Ovary (tissue), 10 donors: ENCODE measurements at places on chromosomes 11 and 22.
A peak's percentile ranks its signal among the peaks of the same experiment; 100 is the strongest.

- no peak for DNase-seq
Observed at GRCh38 chr11:127491589-127491988, 491.0 kb upstream of the KIRREL3 start.

GRCh38 chr22:28956506-28956905 lies 73.1 kb downstream of the ZNRF3 start:
- no peak for DNase-seq

- no peak for DNase-seq
Observed at GRCh38 chr11:115085461-115086210, 407.3 kb downstream of the NXPE2 start.

GRCh38 chr11:79564288-79564925 lies 123.6 kb upstream of the TENM4 start:
- no peak for DNase-seq

- DNase-seq: peak; percentile 80
Observed at GRCh38 chr22:39496131-39496838, 5.8 kb upstream of the MIEF1 start.

GRCh38 chr11:1563149-1563638 lies 8.9 kb downstream of the DUSP8 start:
- DNase-seq: no peak

- DNase-seq: no peak
Observed at GRCh38 chr11:69138265-69138664, 17.5 kb upstream of the SMIM38 start.

- DNase-seq: no peak
Observed at GRCh38 chr22:21067901-21068680, 22.3 kb downstream of the LRRC74B start.

GRCh38 chr11:34565417-34566207 lies 52.0 kb upstream of the ELF5 start:
- DNase-seq: no peak

- peak; percentile 85 for DNase-seq
Observed at GRCh38 chr11:61791737-61792309, 576 bp downstream of the TMEM258 start.

DNA sequence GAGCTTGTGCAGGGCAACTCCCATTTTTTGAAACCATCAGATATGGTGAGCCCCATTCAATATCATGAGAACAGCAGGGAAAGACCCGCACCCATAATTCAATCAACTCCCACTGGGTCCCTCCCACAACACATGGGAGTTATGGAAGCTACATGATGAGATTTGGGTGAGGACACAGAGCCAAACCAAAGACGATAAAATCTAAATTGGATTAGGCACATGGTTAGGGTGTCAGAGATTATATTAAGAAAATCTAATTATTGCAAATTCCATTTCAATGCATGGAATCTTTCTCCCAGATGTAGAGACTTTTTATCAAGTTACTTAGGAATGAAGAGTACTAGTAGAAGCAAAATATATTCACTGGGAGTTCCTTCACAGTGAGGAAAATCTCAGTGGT lies 324.9 kb downstream of the JRKL start:
- DNase-seq: no peak

DNA sequence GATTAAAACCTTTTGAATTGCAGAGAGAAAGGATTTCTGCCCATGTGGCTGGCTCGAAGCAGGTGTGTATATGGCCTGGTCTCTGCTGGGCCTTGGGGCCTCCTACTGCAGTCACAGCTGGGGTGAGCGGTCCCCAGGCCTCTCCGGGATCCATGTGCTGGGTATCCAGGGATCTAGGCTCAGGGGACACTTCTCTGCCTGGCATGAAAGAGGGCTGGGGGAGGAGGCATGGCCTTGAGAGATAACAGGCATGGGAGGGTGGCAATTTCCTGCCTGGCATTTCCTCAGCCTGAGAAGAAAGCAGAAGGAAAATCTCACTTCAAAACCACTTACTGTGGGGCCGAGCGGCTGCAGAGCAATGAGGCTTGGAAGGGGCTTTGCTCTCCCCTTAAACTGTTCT lies 20.3 kb upstream of the PARVG start:
- DNase-seq: no peak

DNA sequence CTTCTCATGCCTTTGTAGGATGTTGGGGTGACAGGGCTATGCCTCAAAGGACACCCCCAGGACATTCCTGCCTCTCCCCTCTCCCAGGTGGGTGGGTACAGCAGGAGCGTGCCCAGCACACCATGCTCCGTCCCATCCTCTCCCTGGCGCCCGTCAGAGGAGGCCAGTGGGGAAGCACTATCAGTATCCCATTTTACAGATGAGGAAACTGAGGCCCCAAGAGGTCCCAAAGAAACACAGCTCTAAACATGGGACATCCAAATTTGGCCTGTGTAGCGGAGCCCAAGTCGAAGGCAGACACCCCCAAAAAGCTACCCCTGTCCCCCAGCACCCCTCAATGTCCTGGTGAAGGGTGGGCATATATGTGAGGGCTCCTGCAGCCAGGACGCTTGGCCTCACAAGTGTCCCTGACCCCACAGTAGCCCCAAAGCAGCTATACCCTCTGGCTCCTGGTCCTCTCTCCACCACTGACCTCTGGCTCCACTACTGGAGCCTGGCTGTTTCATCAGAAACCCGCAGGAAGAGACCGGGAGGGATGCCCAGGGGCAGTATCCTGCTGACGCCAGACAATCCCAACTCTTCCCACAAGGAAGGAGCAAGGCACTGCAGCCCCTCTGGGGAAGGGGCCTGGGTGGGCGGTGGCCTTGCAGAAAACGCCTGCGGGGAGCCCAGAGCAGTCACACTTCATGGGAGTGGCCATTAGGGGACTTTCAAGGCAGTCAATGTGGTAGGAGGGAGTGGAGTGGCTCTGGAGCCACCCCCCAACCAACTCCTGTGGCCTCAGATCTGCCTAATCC lies 5.4 kb downstream of the FADS3 start:
- no peak for DNase-seq

DNA sequence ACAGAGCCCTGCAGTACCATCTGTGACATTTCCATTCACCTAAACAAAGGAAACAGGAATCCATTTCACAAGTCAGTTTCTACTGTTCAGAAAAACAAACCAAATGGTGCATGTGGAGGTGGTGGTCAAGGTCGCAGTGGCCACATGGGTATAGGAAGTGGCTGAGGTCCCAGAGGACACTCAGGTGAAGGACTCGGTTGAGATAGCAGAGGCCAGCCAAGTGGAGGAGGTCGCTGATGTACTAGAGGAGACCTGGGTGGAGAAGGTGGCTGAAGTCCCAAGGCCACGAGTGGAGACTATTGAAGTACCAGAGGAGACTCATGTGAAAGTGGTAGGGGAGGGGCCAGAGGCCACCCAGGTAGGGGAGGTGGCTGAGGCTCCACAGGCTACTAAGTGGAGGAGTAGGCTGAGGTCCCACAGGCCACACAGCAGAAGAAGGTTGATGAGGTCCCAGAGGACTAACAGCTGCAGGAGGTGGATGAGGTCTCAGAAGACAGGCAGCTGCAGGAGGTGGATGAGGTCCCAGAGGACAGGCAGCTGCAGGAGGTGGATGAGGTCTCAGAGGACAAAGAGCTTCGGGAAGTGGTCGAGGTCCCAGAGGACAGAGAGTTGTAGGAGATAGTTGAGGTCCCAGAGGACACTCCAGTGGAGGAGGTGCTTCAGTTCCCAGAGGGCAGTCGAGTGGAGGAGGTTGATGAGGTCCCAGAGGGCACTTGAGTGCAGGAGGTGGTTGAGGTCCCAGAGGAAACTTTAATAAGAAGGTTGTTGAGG lies 40.2 kb downstream of the ZNF195 start:
- DNase-seq: no peak

DNA sequence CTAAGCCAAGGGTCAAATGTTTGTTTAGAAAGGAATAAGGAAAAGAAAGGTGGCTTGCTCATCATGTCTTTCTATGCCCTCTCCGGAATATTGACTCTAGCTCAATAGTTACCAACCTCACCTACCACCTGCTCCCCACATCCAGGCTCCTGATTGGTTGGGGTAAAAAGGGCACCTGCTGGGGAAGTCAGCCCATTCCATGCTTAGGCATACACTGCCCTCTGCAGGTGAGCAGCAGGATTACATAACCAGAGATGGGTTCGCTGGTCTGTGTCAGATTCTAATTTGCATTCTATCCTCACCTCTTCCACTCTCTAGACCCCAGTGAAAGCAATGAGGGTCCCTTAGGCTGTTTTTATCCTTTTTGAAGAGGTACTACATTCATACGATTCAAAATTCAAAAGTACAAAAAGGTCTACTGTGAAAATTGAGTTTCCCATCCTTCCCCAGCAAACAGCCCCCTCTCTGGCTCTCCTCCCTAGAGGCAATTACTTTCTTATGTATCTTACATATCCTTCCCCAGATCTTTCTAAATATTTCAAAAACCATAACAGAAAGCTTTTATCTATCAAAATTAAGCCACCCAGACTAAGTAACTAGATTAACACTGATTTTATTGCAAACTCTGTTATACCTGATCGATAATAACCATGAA lies 98.0 kb upstream of the ASPHD2 start:
- no peak for DNase-seq

DNA sequence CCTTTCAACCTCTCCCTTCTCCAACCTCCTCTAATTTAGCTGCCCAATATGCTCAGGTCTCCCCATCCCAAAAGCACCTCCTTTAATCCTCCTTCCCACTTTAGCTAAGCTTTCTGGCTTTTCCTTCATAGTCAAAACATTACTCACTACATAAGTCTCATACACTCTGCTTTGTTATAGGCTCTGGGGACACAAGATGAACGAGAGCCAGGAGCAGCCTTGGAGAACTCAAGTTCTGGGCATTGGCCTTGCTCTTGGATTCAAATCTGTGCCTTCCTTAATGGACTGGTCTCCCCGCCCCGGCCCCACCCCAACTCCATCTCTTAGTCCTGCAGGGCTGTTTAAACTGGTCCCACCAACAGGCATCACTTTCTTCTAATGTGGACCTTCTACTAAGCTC lies 11.4 kb upstream of the HPX start:
- DNase-seq: no peak

- no peak for DNase-seq
Observed at GRCh38 chr11:31827455-31828206, 16.5 kb upstream of the PAX6 start.

- DNase-seq: no peak
Observed at GRCh38 chr11:117096201-117096991, 1.8 kb downstream of the SIK3 start.

DNA sequence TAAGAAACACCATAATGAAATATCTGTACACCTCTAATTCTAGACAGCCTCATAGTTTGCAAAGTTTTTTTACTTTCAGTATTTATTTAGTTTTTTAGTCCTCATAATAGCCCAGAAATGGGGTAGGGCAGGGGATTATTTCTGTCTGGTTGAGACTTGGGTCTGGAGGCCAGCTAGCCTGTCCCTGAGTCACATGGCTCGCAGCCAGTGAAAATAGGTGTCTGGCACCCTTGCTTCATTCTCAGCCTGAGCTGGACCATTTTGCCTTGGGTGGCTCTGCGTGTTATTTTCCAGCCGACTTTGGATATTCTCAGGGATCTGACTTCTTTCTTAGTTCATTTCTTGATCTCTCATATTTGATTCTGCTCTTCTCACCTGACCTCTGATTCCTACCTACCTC lies 123.9 kb upstream of the NARS2 start:
- DNase-seq: no peak
